ENCODE measurements at places on chromosomes 6 and 20.

DNA sequence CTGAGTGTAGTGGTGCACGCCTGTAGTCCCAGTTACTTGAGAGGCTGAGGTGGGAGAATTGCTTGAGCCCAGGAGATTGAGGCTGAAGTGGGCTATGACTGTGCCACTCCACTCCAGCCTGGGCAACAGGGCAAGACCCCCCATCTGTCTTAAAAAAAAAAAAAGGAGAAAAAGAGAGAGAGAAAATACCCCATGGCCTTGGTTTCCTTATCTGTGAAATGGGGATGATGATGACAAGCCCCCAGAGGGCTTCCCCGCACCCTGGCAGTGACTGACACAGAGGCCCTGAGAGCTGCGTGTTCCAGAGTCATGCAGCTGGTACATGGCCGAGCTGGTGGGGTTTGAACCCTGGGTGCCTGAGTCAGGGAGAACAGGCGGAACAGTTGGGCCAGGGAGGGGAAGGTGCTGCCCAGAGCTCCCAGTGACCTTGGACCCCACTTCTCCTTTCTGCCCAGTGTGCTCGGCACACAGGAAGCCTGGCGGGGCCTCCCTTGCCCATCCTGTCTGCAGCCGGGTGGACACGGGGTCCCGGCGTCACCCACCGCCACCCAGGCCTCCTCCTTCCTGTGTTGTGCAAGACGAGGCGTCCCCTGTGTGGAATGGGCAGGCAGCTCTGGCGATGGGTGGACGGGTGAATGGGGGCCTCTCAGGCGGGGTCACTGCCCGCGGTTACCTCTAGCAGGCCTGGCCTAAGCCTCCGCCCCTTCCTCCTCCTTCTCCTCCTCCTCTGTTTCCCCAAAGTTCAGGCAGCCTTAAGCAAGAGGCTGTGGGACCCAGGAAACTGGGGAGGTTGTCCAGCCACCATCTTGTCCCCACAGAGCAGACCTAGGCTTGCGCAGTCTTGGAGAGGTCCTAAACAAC, 84.2 kb downstream of the CEBPB start:
- DNase-seq = peak; percentile 86

- DNase-seq = no peak
Measured at GRCh38 chr6:37516076-37516919, 16.6 kb upstream of the CCDC167 start.

GRCh38 chr20:60066438-60066823, 108.2 kb downstream of the CDH26 start:
- no peak for DNase-seq

DNA sequence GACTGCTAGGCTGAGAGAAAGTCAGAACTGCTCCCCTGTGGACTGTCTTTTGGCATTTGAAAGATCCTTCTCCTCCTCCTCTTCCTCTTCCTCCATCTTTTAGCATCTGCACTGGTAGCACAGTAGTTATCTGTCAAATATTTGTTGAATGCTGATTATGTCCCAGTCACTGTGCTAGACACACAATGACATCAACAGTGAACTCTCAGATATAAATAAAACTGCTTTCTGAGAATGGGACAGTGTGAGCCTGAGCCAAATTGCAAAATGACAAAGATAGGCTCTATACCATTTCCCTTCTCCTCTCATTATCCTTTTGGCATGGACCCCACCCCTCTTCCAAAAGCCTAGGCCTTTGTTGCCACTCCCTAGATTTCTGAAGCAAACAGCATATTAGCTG, 27.9 kb upstream of the LRRC1 start:
- no peak for DNase-seq

DNA sequence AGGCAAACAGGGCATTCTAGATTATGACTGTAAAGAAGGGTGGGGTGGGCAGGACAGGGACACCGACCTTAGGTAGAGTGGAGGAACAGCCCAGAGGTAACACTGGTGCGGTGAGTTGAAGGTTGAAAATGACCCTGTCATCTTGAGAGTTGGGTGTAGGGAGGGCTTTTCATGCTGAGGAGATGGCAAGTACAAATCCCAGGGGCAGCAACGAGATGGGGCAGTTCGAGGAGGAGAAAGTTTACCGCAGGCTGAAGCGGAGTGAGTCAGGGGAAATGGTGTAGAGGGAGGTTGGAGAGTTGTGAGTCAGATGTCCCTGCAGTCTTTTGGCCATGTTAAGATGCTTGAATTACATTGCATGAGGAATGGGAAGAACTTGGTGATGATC, 101.1 kb downstream of the HIVEP1 start:
- DNase-seq = no peak

- DNase-seq = no peak
Measured at GRCh38 chr20:20524756-20525155, 156.9 kb downstream of the INSM1 start.

- DNase-seq = no peak
Measured at GRCh38 chr6:46137387-46137786, 7.6 kb downstream of the ENPP4 start.

- no peak for DNase-seq
Measured at GRCh38 chr20:17495826-17496225, 35.4 kb downstream of the BFSP1 start.
